ENCODE measurements at places on chromosomes 12 and 14.

DNA sequence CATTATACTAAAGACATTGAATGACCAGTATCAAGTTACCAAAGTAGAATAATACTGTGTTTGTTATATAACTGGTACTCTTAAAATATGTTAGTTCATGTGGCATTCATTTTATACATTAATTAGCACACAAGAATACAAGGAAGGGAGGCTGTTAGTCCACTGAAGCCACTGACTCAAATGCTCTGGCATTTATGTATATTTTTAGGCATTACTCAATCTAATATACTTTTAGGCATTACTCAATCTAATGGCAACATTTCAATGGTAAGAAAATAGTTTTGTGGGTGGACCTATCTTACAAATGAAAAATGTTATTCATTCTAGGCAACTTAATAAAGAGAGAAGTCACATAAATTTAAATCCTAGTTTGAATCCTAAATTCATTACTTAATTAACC lies 874.4 kb upstream of the USP15 start:
- DNase-seq = no peak

DNA sequence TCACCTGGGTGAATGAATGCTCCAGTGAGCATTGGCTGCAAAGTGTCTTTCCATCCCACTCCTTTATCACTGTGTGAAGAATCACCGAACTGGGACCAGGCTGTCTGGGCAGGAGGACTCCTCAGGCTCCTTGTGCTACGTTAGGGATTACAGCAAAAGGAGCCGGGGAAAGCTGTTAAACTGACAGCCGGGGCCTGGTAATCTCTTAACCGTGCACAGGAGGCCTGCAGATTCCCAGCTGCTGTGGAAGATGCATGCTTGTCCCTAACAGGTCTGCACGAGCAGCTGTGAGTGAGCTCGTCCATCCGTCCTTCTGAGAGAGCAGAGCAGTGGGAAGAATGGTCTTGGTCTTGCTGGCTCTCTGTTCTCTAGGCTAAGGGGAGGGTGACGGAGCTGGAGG lies 231.5 kb downstream of the AACS start:
- no peak for DNase-seq

GRCh38 chr12:1644534-1645438 lies 15.8 kb downstream of the WNT5B start:
- DNase-seq = no peak

GRCh38 chr12:76409074-76409473 lies 60.9 kb upstream of the BBS10 start:
- DNase-seq = no peak

- no peak for DNase-seq
Measured at GRCh38 chr14:56357428-56357827, 222.2 kb upstream of the TMEM260 start.

DNA sequence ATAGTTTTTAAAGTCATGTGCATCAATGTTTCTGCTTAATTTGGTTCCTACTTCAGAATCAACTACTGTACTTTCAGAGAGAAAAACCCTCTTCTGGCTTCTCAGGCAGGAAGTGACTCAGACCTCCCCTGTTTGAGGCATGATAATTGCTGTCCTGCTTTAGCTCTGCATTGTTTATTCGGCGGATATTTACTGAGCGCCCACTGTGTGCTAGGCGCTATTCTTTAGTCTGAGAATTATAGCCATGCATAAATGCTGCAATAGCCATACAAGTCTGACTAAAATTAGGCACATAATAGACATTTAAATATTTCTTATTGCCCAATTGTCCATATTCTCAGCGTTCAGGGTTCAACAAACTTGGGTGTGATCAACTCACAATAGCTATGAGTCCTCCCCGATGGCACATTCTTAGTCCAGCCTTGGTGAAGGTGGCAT lies 6.1 kb upstream of the AMIGO2 start:
- peak; percentile 65 for DNase-seq

DNA sequence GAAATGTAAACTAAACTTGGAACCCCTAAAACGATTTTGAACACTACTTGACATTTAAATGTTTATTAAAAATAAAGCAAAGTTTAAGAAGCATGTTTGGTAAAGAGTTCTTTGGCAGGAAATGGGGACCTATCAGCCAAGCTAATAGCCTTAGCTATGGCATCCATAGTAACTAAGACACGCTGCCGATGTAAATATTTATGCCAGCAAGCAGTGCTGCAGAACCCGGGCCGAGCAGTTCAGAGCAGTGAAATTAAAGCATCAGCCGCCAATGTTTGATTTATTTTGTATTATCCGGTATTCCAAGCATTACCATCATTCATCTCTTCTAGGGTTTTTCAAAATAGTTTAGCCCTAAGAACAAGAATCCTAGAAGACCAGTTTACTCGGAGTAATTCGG lies 61.6 kb downstream of the PPP2R5C start:
- DNase-seq = peak; percentile 50

- DNase-seq = no peak
Measured at GRCh38 chr14:56237398-56237797, 119.2 kb downstream of the PELI2 start.
